B cell (primary cell): ENCODE measurements at places on chromosomes 2 and 18. TPM values are rescaled to one million over a fixed set of nuclear protein-coding genes. Genes with fewer than 3 reads are reported as not detected.

Gene MAPK4
- not detected in 2 replicates for polyA plus RNA-seq

Gene SKA1
- polyA plus RNA-seq: 0.28 and 0.82 TPM in 2 replicates

Gene SERPINB13
- polyA plus RNA-seq: not detected in 2 replicates

Gene ZNF396
- 0.40 and 0.50 TPM in 2 replicates for polyA plus RNA-seq

Gene ALPI
- polyA plus RNA-seq: not detected in 2 replicates

- no peak for DNase-seq
These were observed 2.2 kb downstream of the IRS1 start for GRCh38 chr2:226797289-226797988.

GRCh38 chr18:26867471-26867870 lies 2.0 kb upstream of the AQP4 start:
- no peak for DNase-seq

GRCh38 chr2:232588680-232589585 lies 38.4 kb downstream of the EIF4E2 start:
- DNase-seq: no peak

DNA sequence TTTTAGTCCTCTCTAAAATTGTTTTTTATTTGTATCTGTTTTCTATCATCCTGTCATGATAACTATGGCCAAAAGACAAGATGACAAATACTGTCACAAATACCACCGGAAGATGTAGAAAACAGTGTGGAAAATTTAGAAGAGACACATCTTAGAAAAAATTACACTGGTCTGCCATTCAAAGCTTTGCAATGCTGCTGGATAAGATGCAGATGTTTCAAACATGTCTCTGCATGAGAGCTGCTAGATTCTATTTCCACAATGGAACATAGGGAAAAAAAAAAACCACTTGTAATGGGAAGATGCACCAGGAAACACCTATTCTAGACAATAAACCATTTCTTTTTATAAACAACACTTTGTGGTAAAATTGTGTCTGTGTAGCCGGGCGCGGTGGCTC lies 5.8 kb upstream of the TAF1B start:
- no peak for DNase-seq

DNA sequence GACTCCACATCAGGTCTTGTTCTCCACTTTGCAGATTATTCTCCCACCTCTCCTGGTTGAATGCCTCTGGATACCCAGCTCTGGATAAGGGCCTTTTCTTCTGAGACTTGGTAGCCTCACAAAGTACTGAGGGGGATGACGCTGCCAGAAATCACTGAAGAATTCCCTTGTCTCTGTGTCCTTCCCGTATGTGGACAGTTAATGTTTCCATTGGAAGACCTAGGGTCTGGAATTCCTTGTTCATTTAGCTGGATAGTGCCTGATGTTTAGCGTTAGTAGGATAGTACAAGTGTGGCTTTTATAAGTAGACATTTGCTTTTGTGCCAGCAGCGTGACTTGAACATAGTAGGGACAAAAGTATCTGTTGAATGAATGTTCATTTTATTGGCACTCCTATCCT lies 76.9 kb downstream of the CLHC1 start:
- DNase-seq: no peak

GRCh38 chr2:219001100-219001576 lies 7.9 kb upstream of the CRYBA2 start:
- no peak for DNase-seq

- no peak for DNase-seq
These were observed 108.0 kb downstream of the DPP4 start for GRCh38 chr2:161965994-161966393.

GRCh38 chr2:48578313-48578712 lies 39.3 kb upstream of the GTF2A1L start:
- no peak for DNase-seq

DNA sequence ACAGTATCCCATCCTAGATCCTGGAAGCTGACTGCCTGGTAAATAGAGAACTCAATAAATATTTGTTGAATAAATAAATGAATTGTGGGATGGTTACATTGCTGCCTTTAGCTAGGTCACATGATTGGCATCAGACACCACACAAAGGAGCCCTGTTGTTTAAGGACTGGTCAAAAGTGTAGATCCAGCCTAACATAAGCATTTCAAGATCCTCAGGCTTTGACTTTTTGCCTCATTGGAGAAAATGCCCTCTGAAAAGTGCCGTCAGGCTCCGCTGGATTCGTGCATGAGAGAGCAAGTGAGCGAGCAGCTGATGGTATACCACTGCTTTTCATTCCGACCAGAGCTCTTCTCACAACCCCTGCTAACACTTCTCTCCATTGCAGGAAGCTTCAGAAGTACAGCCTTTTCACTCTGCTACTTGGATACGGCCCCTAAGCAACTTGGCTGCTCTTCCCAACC lies 1.3 kb upstream of the ZNF24 start:
- DNase-seq: peak; percentile 68

DNA sequence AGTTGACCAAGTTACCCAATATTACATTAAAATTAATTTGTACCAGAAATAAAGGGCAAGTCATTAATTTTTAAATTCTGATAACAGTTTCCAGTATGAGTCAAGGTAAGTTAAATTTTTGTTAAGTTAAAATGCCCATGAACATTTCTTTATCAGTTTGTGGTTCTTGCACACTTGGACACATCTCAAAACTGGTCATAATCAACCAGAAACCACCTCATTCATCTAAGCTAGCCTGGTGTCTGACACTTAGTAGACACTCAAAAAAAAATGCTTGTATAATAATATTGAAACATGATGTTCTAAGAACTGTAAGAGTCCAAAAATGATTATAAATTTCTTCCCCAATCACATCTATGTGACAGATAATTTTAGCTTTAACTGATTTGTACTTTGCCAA lies 62.4 kb downstream of the SATB2 start:
- DNase-seq: no peak

DNA sequence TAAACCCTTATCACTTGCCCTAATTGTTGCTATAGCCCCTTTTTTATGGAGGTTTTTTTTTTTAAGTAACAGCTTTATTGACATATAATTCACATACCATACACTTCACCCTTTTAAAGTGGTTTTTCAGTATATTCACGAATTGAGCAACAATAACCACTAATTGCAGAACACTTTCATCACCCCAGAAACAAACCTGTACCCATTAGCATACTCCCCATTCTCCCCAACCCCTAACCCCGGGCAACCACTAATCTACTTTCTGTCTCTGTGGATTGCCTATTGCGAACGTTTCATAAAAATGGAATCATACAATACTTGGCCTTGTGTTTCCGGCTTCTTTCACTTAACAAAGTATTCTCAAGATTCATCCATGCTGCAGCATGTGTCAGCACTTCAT lies 213.6 kb downstream of the ATAD2B start:
- DNase-seq: no peak

GRCh38 chr2:97796465-97797126 lies 83.2 kb downstream of the ZAP70 start:
- DNase-seq: no peak
